ENCODE measurements at places on chromosomes 7 and 10.

GRCh38 chr7:106646256-106646655, 14.7 kb downstream of the CCDC71L start:
- DNase-seq = no peak

- no peak for DNase-seq
These were observed 612.1 kb upstream of the MGMT start for GRCh38 chr10:128854963-128855362.

DNA sequence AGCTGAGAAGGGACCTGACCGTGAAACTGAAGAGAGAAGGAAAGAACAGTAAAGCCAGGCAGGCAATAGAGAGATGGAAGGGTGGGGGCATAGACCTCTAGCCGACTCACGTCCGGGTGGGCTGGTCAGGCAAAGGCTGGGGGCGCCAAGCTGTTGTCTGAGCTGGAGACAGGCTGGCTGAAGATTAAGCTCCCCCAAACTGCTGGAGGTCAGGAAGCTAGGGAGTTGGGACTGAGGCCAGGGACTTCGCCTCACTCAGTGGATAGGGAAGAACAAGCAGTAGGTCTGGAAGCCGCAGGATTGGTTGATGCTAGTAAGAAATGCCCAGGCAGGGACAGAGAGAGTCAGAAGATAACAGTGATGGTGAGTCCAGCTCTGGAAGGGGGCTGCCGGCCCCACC, 5.3 kb downstream of the PITX3 start:
- no peak for DNase-seq

DNA sequence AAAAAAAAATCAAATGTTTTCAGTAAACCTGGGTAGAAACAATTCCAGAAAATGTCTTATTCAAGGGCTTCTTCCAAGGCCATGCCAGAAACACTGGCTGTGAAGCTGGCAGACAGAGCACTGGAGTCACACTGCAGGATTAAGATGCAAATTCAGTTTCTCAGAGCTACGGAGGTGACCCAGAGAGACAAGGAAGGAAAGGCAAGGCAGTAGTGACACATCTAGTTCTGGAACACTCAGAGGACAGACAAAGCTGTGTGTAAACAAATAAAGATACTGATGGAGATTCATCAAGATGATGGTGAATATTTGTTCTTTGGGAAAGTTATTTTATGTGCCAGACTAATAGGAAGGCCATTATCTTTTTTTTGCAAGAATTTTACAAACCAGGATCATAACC, 608.3 kb upstream of the C7orf33 start:
- DNase-seq = no peak

DNA sequence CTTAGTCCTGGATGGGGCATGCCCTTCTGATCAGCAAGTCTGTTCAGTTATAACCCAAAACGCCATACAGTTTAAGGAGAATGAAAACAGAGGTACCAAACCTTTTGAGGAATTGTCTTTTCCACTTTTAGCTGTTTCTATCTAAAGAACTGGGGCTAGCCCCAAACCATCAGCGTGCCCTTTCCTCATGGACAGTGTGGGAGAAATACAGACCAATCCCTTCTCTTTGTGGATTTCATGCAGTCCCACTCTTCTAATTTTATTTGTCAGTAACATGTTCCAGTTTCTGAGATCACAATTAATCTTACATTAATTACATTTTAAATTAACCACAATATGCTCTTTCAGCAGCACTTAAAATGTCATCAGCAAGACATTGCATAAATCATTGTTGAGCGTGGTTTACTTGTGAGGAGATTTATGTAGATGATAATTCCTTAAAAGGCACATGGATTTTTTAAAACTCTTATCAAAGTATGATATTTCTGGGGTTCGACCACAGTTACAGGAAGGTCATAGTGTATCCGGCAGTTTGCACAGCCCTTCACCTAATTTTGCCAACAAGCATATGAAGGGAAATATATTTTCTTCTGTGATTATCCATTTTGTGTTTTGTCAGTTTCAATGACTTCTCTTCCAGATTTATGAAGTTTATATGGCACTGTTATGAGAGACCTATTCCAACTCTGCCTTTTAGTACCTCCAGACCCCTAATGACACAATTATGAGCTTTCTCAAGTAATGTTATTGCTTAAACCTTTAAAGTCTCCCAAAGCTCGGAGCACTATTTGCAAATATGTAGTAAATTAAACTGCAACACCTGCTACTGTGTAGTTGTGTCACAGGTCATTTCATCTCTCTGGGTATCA, 868.4 kb upstream of the C7orf33 start:
- DNase-seq = no peak

GRCh38 chr7:31006857-31007256, 43.1 kb downstream of the GHRHR start:
- DNase-seq = no peak

- DNase-seq = no peak
These were observed 175.7 kb upstream of the MEOX2 start for GRCh38 chr7:15862016-15862780.

GRCh38 chr7:101629171-101629570, at the start of gene MYL10:
TSS of gene MYL10 (minus strand) at chr7:101629296. CDS start at chr7:101629118, 178 bp downstream.
- no peak for DNase-seq

GRCh38 chr7:69625238-69625637, 27.0 kb downstream of the AUTS2 start:
- DNase-seq = no peak

GRCh38 chr10:1498746-1499358, 238.5 kb downstream of the ADARB2 start:
- no peak for DNase-seq

DNA sequence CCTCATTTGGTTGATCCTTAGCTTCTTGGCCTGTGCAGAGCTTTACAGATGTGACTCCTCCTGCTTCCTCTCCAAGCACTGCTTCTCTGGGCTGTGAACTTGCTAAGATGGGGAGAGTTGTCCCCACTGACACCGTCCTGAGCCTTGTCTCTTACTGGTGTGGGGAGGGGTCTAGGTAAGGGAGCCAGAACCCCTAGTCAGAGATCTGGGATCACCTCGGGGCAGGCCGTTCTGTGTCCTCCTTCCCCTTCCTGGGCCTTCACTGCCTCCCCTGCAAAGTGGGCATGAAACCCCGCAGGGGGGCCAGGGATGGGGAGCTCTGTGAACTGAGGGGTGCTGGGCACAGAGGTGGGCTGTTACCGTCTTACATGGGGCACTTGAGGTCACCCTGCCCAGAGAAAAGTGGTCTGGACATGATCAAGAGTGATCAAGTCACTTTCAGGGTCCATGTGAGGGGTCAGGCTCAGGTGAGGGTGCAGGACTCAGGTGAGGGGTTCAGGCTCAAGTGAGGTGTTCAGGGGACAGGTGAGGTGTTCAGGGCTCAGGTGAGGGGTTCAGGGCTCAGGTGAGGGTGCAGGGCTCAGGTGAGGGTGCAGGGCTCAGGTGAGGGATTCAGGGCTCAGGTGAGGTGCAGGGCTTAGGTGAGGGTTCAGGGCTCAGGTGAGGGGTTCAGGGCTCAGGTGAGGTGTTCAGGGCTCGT, 86.2 kb downstream of the ADCY1 start:
- DNase-seq = no peak

DNA sequence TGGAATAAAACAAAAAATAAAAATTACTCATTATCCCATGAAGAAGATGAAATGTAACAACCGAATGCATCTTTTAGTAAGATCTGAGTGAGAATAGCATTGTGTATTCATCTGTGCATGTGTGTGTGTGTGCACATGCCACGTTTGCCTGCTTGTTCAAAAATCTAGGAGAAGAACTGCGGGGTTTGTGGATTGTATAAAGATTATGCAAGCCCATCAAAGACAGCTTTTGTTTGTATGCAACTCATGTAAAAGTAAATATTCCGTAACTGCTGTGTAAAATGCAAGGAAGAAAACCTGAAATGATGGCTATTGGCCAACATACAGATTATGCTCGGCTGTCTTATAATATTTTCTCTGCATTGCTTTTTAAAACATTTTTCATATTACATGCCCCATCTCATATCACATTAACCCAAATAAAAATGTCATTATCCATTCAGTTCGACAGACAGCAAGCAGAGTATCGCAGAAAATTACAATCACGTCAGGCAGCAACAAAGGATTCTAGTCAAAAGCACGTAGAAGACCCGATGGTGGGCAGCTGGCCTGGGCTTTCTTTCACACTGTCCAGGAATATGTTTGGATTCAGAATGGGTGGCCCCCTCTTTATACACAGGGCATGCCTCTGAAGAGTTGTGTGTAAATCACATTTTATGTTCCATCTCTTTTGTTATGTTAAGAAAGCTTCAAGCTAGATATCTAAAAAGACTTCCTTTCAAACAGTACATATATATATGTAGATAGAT, 114.0 kb downstream of the PARP12 start:
- DNase-seq = no peak

- DNase-seq = no peak
These were observed 43.5 kb downstream of the LOXL4 start for GRCh38 chr10:98224509-98224908.

GRCh38 chr7:134679006-134679405, 32.4 kb downstream of the BPGM start:
- DNase-seq = no peak

DNA sequence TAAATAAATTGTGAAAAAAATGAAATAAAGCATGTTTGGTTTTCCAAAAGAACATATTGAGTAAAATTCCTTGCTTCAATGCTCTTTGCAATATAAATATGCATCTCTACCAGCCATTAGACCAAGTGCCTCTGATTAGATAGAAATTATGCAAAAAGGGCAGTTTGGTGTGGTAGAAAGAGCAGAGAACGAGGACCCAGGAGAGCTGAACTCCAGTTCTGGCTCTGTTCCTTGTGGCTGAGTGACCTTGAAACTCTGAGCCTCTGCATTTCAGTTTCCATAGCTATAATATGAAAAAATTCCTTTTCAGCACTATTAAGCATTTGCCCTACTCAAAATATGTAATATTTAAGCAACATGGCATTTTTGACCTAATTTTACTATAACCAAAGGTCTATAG, 36.5 kb downstream of the COL1A2 start:
- no peak for DNase-seq

DNA sequence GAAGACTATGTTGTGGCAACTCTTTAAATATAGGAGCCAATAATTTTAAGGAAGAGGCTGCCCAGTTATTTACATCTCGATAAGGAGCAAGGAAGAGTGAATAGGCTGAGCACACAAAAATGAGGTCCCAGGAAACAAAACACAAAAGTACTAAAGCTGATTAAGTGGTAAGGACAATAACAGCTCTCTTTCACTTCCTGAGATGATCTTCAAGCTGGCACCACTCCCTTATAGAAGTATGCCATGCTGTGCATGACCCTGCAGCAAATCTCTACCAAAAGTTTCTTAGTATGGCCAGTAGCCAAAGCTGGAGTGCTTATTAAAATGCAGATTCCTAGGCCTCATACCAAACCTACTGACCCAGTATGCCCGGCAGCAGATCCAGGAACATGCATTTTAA, 39.7 kb downstream of the CADPS2 start:
- DNase-seq = no peak

DNA sequence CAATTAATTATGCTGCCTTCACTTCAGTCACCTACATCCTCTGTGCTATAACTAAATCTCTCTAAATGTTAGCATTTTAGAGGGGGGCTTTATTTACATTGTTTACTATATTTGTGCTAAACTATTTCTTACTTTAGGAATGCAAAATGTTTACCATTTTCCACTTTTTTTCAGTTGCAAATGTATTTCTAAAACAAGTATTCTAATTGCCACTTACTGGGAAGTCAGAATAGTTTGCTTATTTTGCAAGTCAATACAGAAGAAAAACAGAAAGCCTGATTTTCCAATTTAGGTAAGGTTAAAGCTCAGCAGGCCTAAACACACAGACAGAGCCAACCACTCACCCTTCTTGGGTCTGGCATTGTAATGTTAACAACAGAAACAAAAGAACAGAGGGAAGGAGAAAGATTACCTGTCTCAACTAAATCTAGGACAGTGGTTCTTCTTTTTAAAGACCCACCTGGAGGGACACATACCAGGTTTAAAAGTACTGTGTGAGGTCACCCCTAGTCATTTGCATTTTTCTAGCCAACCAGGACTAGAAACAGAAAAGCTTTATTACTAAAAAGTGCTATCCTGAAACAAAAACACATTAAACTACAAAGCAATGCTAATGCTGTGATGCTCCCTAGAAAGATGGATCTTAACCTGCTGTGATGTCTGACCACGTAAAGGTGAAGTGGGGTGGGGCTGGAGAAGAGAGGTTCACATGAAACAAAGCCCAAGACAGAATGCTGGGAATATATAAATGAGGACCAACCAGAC, 178.2 kb downstream of the SLC25A13 start:
- DNase-seq = no peak

Measured in stimulated activated CD4-positive, alpha-beta T cell treated with anti-CD3 and anti-CD28 coated beads, TNF-alpha, amount 100 ng/mL, for 1 hour (primary cell).